ENCODE measurements at places on chromosomes 7 and 10.

- no peak for DNase-seq
Observed at GRCh38 chr7:123539871-123540270, 5.5 kb upstream of the IQUB start.

GRCh38 chr7:80918909-80919721 is at the start of gene SEMA3C:
Gene SEMA3C (minus strand): TSS chr7:80919051. CDS start chr7:80916781, 2,270 bp downstream.
- no peak for DNase-seq

DNA sequence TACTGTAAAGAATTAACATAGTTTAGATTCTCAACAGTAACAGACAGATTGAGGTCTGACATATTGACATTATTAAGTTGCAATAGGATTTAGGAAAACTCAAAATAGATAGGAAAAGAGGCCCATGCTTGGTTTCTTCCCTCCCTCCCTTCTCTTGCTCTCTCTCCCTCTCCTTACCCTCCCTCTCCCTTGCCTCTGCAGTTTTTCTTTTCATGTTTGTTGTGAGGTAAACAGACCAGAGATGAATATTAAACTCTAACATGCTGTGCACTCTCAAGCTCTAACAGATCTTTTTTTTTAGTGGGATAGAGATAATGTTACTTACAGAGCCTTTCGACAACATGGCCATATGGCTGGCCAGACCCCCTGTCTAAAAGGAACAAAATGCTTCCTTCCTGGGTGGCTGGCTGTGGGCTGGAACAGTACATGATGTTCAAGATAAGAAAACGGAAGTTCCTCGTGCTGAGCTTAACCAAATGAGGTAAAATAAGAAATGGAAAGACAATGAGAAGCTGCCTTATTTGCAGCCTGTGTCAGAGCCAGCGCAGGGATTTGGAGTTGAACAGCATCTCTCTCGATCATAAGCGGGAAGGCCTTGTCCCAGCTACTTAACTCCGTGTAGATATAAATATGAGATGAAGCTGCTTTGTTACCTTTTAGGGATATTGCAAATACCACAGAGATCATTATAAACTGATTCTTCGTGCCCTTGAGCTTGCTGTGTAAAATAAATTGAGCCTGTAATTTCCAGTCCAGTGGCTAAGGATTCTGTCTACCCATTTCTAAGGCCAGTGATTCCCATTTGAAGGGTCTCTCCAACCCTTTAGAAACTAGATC is 391.9 kb upstream of the NPVF start:
- DNase-seq = peak; percentile 39

- no peak for DNase-seq
Observed at GRCh38 chr7:31052487-31052840, 356 bp downstream of the ADCYAP1R1 start.

DNA sequence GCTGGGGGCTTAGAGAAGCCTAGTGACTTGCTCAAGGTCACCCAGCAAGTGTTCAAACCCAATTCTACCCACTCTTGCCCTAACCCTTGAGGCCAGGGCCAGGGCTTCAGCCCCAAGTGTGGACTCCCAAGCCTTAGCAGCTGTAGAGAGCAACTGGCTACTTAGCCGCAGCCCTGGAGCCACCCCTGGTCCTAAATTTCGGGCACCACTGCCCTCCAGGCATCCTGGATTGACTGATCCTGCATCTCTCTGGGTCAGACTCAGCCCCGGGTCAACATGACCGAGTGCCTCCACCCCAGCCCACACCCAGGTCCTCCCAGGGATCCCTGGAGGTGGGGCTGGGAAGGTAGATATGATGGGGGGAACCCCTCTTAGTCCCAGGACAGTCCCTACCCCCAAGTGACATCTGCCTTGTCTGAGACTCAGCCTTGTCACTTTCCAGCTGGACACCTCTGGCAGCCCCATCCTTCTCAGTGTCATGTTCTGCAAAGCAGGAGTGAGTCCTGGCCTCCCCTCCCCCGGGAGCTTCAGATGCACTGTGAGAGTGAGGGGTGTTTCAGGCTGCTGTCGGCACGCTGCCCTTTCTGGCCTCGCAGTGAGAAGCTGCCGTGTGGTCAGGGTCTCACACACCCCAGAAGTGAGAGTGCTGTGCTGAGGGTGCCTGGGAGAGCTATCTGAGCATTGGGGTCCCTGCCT is 89.8 kb downstream of the ZMIZ1 start:
- no peak for DNase-seq

GRCh38 chr7:129258649-129259389 is 34.0 kb downstream of the AHCYL2 start:
- DNase-seq = no peak

DNA sequence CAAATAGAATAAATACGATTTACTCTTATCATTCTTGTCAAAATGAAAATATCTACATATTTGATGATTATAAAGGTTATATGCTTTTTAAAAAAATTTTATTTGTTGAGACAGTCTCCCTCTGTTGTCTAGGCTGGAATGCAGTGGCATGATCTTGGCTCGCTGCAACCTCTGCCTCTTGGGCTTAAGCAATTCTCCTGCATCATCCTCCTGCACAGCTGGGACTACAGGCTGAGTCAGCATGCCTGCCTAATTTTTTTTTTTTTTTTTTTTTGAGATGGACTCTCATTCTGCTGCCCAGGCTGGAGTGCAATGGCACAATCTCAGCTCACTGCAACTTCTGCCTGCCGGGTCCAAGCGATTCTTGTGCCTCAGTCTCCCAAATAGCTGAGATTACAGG is 48.9 kb downstream of the PUS7 start:
- no peak for DNase-seq

DNA sequence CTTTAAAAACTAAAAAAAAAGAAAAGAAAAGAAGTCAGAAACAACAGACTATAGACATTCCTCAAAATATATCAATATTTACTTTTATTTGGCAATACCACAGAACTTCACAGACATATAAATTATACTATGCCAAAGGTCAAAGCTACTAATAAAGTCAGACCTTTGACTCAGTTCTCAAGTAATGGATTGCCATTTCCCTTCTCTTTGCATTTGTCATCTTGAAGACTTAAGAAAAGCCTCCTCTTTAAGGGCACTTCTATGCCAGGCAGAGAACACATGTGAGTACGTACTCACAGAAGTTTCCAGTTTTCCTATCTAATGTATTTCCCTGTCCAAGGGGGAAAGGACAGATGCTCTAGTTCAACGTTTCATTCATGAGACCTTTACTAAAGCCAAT is 37.6 kb downstream of the TNPO3 start:
- no peak for DNase-seq

GRCh38 chr10:110033701-110034235 is 26.0 kb downstream of the ADD3 start:
- no peak for DNase-seq

- no peak for DNase-seq
Observed at GRCh38 chr10:112182784-112183328, 709 bp downstream of the GPAM start.

DNA sequence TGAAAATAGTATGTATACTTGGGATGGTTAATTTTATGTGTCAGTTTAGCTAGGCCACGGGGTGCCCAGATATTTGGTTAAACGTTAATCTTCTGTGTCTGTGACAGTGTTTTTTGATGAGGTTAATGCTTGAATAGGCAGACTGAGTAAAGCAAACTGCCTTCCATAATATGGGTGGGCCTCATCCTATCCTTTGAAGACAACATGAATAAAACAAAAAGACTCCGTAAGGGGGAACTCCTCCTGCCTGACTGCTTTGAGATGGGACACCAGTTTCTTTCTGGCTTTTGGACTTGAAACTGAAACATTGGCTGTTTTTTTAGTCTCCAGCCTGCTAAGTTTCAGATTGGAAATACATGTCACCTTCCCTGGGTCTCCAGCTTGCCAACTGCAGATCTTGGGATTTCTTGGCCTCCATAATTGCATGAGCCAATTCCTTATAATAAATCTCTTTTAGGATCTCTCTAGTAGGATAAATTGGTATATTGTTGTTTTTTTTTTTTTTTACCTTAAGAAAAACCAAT is 59.9 kb upstream of the GLCCI1 start:
- no peak for DNase-seq

- DNase-seq = no peak
Observed at GRCh38 chr7:103964269-103964668, 25.2 kb downstream of the RELN start.

DNA sequence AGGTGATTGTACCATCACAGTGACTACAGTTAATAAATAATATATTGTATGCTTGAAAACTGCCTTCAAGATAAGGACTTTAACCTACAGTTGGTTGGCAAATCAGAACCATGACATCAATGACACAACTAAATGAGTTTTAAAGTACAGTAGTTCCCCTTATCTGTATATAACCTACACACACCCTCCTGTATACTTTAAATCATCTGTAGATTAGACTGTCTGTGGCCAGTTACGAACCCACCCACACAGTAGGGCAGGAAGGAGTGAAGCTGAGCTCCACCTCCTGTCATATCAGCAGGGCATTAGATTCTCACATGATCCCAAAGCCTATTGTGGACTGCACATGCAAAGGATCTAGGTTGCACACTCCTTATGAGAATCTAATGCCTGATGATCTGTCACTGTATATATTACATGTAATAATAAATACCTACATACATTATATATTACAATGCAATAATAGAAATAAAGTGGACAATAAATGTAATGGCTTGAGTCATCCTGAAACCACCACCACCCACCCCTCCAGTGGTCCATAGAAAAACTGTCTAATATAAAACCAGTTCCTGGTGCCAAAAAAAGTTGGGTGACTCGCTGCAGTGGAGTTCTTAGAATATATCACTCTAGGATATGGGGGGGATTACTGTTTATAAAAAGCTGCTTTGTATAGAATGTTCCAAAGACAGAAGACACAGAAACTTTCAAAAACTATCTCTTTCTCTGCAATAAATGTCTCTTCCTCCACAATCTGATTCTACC is 5.6 kb downstream of the TPK1 start:
- DNase-seq = no peak

GRCh38 chr7:66323114-66323796 is 118.1 kb downstream of the TPST1 start:
- no peak for DNase-seq

DNA sequence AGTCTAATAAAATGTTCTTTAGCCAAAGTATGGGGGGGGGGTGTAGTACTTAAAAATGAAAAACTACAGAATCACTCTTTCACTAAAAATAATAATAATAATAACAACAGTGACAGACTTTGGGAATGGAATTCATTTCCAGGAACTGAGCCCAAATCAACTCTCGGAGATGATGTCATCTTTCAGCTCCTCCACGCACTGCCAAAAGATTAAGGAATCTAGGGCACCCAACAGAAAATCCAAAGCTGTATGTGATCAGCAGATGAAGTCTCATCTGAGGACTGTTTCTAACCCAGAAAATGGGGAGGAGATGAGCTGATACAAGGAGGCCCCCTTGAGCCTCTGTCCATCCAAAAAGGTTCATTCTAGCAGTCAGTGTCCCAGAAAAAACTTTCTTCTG is 54.5 kb downstream of the GRB10 start:
- no peak for DNase-seq

DNA sequence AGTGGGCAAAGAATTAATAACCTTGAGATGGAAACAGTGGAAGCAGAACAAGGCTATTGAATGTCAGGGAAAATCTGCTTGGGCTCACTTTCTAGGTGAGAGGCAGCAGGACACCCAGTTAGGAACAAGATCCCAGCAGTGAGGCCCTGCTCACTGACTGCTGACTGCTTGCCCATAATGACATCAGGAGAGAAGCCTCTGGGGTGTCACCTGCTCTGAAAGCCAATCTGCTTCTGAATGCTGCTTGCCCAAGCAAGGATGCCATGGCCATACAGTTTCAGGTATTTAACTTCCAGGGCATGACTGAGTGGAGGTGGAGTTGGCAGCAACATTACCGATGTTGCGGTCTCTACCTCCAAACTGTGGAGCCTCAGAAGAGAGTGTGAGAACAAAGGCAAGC is 11.7 kb upstream of the WAPL start:
- no peak for DNase-seq

- DNase-seq = no peak
Observed at GRCh38 chr10:128287921-128288320, 161.7 kb upstream of the MKI67 start.

GRCh38 chr7:21580073-21580521 is 37.3 kb downstream of the DNAH11 start:
- no peak for DNase-seq

DNA sequence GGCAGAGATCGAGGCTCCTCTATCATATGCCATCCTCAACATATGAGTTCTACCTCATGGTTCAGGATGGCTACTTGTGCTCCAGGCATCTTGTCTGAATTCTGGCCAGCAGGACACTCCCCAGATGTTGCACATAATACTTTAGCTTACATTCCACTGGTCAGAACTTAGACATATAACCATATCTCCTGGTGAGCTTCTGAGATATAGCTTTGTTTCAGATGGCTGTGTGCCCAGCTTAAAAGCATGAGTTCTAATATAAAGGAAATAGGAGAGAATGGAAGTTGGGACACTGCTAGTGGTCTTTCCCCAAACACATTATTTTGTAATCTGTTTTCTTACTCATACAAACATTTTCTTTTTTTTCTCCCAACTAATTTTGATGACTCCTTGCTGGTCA is 50.8 kb upstream of the IFRD1 start:
- no peak for DNase-seq

GRCh38 chr7:40598915-40599314 is 464.1 kb downstream of the SUGCT start:
- no peak for DNase-seq

GRCh38 chr10:72930276-72930675 is 24.3 kb downstream of the PLA2G12B start:
- no peak for DNase-seq

DNA sequence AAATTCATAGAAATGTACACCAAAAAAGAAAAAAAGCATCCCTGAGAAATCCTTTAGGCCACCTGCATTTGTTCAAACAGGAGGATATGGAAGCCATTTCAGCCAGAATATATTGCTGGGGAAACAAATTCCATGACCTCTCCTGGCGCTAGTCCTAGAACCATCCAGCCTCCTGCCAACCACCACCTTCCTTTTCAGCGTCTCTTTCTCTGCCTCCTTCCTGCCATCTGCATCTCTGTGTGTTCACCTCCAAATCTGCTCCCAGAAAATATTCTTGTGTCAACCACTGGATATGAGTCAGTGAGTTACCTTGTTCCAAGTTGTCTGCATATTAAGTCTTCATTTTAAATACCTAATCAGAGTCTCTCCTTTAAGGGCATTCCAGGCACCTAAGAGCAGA is 50.6 kb upstream of the NPY start:
- no peak for DNase-seq

- no peak for DNase-seq
Observed at GRCh38 chr10:106410331-106410730, 754.2 kb downstream of the SORCS1 start.

- no peak for DNase-seq
Observed at GRCh38 chr7:112398534-112398933, 51.7 kb upstream of the IFRD1 start.

GRCh38 chr10:75542906-75543305 is 111.5 kb downstream of the LRMDA start:
- no peak for DNase-seq

GRCh38 chr10:60295028-60295937 is 94.4 kb downstream of the ANK3 start:
- no peak for DNase-seq

DNA sequence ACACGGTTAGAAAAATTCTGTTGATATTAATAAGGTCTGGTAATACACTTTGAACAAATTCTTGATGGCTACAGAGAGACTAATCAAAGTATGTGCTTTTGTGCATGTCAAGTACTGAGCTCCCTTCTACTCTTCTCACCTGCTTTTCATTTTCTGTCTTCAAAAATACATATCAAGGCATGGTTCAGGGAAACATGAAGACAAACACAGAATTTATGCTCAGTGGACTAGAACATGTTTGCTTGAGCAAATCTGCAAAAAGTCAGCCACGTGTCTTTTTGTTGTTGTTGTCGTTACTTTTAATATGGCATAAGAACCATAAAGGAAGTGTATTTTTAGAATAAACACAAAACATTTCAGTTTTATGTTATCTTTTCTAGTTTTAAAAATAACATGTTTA is 21.9 kb downstream of the CDK13 start:
- DNase-seq = no peak

- DNase-seq = no peak
Observed at GRCh38 chr10:43352951-43353350, 18.5 kb upstream of the FXYD4 start.

Data from activated T-cell treated with anti-CD3 and anti-CD28 coated beads, Interleukin-2, amount 50 U/mL, for 24 hours (primary cell).